ENCODE measurements at places on chromosomes 3 and 15. TPM values are rescaled to one million over a fixed set of nuclear protein-coding genes. Genes with fewer than 3 reads are reported as not detected.
A peak's percentile ranks its signal among the peaks of the same experiment; 100 is the strongest.

GRCh38 chr15:94001255-94001801 lies 230.0 kb upstream of the MCTP2 start:
- H3K27ac ChIP-seq, result no peak overlapping the region
- no peak overlapping the region for H3K4me3 ChIP-seq
- H3K4me1 ChIP-seq, result peaks cover 2% of the 10 kb centered on the region
- DNase-seq, result no peak
- H3K27me3 ChIP-seq, result no peaks in the 10 kb centered on the region
- no peaks in the 10 kb centered on the region for H3K36me3 ChIP-seq

DNA sequence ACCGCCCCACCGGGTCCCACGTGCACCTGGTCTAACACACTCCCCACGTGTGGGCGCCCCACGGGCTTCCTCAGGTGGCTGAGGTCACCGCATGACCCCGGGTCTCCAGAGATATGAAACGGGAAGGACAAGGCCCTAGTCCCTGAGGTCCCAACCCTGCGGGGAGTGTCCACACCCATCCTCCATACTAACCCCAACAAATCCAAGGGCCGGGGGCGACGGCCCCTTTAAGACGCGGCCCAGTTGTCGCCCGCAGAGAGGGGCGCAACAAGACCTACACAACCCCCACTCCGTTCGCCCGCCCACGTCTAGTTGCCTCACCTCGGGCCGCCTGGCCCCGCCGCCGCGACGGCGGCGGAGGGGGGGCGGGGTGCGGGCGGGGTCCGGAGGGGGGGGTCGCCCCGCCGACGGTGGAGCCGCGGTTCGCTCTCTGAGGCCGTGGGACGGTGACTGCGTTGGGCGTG lies 396 bp downstream of the INO80 start:
- peak overlapping the region; percentile 97 for H3K27ac ChIP-seq
- H3K4me1 ChIP-seq, result peaks cover 7% of the 10 kb centered on the region
- H3K27me3 ChIP-seq, result no peaks in the 10 kb centered on the region
- no peaks in the 10 kb centered on the region for H3K36me3 ChIP-seq
- peak overlapping the region; percentile 66 for H3K4me3 ChIP-seq

Gene MYO5C
- 3.4 TPM for polyA plus RNA-seq

DNA sequence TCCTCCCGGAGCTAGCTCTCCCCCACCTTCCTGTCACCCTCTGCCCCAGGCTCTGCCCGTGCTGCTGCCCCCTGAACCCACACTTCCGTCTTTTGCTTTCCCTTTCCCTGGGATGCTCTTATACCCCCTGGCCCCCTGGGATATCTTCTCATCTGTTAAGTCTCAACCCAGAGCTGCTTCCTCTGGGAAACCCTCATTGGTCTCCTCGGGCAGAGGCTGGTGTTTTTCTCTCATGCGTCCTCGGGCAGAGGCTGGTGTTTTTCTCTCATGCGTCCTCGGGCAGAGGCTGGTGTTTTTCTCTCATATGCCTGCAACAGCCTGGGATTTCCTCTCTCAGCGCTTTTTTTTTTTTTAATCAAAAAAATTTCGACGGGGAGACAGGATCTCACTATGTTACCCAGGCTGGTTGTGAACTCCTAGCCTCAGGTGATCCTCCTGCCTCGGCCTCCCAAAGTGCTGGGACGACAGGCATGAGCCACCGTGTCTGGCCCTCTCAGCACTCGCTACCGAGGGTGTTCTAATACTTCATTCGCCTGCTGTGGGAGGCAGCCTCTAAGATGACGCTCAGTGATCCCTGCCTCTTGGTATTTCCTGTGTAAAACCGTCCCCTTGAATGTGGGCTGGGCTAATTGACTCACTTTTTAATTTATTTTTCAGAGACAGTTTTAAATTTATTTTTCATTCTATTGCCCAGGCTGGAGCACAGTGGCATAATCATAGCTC lies 62.7 kb upstream of the TFRC start:
- no peaks in the 10 kb centered on the region for H3K27me3 ChIP-seq
- peaks cover 2% of the 10 kb centered on the region for H3K4me1 ChIP-seq
- no peak overlapping the region for H3K4me3 ChIP-seq
- no peaks in the 10 kb centered on the region for H3K36me3 ChIP-seq

DNA sequence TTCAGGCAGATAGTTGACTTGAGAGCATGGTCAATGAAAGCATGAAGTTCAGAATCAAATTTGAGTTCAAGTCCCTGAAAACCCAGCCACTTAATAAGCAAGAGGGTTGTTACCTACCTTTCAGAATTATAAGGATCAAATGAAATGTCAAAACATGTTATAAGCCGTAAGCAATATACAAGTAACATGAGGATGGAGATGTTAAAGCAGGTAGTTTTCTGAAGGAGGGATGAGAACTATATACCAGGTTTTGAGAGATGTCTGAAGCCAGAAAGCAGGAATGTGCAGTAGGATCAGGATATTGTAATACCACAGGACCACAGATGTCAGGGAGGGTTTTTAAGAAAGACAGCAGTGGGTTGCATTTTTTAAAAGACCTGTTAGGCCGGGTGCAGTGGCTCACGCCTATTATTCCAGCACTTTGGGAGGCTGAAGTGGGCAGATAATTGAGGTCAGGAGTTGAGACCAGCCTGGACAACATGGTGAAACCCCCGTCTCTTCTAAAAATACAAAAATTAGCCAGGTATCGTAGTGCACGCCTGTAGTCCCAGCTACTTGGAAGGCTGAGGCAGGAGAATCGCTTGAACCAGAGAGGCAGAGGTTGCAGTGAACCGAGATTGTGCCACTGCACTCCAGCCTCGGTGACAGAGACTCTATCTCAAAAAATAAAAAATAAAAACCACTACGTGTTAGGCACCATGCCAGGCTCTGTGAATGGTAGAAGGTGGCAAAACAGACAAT lies 6.9 kb upstream of the EIF3J start:
- H3K27ac ChIP-seq, result no peak overlapping the region
- H3K4me1 ChIP-seq, result peaks cover 2% of the 10 kb centered on the region
- H3K36me3 ChIP-seq, result no peaks in the 10 kb centered on the region
- DNase-seq, result no peak

Gene SLC28A1
- not detected for polyA plus RNA-seq

DNA sequence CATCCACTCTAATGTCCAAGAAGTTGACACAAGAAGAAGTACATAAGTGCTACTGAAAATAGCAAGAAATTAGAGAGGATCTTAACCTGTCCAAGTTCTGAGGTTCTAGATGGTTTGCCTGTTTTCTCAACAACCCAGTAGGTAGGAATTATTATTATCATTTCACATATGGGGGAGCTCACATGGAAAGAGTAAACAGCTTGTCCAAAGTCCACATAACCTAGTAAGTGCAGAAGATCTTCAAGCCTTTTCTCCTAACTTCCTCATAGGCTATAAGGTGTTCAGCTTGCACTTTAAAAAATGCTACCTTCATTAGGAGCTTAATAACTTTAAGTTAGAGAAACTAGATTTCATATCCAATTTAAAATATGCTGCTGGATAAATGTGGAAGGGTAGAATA lies 3.0 kb downstream of the SLC2A2 start:
- H3K27ac ChIP-seq, result no peak overlapping the region
- no peaks in the 10 kb centered on the region for H3K27me3 ChIP-seq
- H3K36me3 ChIP-seq, result no peaks in the 10 kb centered on the region
- H3K4me1 ChIP-seq, result peaks cover 6% of the 10 kb centered on the region
- H3K4me3 ChIP-seq, result no peak overlapping the region

DNA sequence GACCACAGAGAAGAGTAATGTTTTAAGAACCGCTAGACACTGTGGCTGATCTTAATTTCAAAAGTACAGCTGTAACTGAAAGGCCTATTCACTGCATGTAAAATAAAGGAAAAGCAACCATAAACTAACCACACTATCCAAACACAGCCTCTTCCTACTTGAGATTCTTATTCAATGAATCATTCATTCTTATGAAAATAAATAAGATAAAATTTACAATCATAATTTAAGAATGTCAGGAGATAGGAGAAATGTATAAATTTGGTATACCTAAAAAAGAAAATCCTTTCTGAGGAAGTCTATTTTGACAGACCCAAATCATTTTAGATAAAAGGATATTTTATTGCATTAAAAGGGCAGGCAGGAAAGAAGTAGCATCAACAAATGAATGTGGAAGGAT lies 533.5 kb upstream of the ZNF385D start:
- no peak overlapping the region for H3K27ac ChIP-seq
- no peaks in the 10 kb centered on the region for H3K36me3 ChIP-seq
- H3K27me3 ChIP-seq, result no peaks in the 10 kb centered on the region
- H3K4me1 ChIP-seq, result no peaks in the 10 kb centered on the region

Gene NR2E3
- polyA plus RNA-seq, result 0.04 TPM

DNA sequence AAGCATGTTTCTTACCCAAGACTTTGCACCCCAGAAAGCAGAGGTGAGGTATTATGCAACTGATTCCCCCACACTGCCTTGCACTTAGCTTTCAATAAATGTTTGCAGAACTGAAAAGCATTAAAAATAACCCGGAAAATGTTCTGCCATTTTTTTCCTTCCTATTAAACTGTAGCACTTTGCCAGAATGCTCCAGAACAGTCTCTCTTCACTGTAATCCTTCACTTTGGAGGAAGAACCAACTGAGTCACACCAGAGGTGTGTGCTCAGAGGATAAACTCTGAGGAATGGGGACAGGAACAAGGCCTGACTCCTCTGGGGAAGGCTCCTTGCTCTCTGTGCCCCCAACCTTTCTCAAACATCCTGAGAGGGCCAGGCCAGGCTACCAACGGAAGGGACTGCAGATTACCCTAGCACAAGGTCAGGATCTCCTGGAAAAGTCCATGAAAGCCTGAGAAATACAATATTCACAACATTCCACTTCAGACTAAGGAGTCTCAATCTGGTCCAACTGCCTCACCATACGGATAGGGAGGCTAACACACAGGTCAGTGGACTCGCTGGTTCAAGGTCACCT lies 19.0 kb downstream of the ANP32A start:
- no peak overlapping the region for H3K27ac ChIP-seq
- no peaks in the 10 kb centered on the region for H3K36me3 ChIP-seq
- DNase-seq, result no peak
- no peak overlapping the region for H3K4me3 ChIP-seq

Gene LXN
- polyA plus RNA-seq, result 48.4 TPM

GRCh38 chr3:166110102-166110501 lies 272.9 kb upstream of the BCHE start:
- H3K4me3 ChIP-seq, result no peak overlapping the region
- H3K27me3 ChIP-seq, result no peaks in the 10 kb centered on the region
- DNase-seq, result no peak
- no peaks in the 10 kb centered on the region for H3K4me1 ChIP-seq
- H3K36me3 ChIP-seq, result no peaks in the 10 kb centered on the region
- H3K27ac ChIP-seq, result no peak overlapping the region

GRCh38 chr15:78265752-78266224 lies 1.4 kb downstream of the DNAJA4 start:
- no peaks in the 10 kb centered on the region for H3K36me3 ChIP-seq
- H3K27me3 ChIP-seq, result no peaks in the 10 kb centered on the region
- no peak for DNase-seq
